SHP77 treated with DMSO at 0.1 percent for 48 hours (cell line): ENCODE measurements at places on chromosomes 6 and 20.

DNA sequence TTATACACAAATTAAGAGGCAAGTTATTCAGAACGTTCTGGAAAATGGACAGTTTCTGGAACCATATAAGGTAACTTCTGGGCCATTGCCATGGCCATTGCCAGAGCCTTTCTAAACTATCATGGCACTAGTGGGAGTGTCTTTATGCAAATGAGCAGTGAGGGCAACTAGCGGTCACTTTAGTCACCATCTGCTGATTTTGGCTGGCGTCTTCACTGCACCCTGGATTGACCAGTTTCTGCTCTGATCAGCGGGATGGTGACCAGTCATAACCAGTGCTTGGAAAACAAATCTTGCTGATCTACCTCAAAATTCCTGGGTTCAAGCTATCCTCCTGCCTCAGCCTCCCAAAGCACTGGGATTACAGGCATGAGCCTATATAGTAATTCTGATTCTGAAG lies 7.3 kb upstream of the SNTA1 start:
- DNase-seq, result no peak

- DNase-seq, result no peak
These were observed 21.2 kb upstream of the PYGB start for GRCh38 chr20:25226433-25227316.

GRCh38 chr6:87289571-87289970 lies 32.8 kb upstream of the SMIM8 start:
- no peak for DNase-seq

- no peak for DNase-seq
These were observed 65.3 kb upstream of the SNX9 start for GRCh38 chr6:157757430-157758403.

DNA sequence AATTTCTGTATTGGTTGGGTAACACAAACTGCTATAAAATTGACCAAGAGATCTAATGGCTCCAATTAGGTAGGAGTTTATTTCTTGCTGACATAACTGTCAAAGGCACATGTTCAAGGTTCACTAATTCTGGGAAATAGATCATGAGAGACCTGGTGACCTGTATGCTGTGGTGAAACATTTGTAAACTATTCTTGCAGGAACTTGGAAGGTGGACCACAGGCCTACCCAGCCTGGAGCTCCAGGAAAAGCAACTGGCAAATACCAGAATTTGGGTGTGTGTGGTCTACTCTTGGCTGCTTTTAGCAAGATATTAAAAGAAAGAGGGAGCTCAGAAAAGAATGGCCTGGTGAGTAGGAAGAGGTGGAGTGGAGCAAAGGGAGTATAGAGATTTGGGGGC lies 184.6 kb downstream of the QKI start:
- no peak for DNase-seq

DNA sequence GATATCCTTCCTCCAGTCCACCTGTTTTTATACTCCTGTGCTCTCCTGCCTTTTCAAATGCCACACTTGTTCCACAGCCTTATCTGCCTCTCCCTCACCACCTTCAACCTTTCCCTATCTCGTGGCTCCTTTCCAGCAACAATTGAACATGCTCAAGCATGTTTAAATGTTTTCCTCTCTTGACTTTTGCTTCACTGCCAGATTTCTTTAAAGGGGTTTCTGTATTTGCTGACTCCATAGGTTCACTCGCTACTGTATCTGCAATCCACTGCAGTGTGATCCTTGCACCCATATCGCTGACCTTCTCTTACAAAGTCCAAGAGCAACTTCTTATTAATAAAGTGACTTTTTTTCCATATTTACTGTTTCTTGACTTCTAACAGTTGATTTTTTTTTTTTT lies 11.2 kb upstream of the GMNN start:
- no peak for DNase-seq

- no peak for DNase-seq
These were observed 44.5 kb downstream of the ATG5 start for GRCh38 chr6:106281088-106281487.

- DNase-seq, result no peak
These were observed 19.0 kb upstream of the SERINC3 start for GRCh38 chr20:44540834-44541233.

GRCh38 chr6:141932685-141933084 lies 200.0 kb upstream of the GJE1 start:
- no peak for DNase-seq

DNA sequence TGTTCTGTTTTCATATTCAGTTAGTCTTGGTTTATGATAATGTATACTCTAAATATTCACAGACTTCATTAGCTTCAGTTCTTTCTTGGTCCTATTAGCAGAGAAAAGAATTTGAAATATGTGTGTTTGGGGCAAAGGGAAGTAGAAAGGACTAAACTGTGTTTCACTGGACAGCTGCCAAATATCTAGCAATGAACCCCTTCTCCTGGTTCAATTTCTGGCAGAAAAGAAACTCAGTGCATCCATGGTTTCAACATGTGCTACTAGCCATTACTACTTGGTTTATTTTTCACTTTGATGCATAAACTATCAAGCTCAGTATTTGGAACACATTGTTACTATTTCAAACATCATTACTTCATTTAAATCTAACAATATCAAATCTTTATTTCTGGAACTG lies 43.6 kb downstream of the FBXL4 start:
- DNase-seq, result no peak

DNA sequence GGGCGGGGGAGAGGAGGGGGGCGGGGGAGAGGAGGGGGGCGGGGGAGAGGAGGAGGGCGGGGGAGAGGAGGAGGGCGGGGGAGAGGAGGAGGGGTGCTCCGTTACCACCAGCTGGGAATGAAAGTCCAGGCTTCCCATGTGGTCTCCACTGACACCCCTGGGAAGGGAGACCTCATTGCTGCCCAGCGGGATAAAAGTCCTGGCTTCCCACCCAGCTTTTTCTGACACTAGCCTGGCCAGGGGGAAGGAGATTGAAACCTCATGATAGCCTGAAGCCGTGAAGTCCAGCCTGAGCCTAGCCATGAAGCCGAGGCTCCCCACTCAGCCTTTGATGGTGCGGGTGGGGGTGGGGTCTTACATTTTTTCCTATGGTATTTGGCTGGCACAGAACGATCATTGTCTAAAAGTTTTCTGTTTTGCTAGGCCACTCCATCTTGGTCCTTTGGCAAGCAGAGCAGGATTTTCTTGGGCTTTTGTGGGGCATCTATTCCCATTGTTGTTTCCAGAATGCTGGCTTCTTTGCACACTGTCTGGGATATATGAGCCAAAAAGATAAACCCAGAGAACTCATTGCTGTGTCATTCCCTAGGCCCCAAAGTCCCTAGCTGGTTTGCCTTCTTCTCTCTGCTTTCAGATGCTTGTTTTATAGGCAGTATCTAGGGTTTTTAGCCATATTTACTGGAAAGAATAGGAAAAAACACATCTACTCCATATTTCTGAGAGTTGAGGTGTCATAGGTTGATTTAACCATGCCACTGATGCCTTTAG lies 67.9 kb upstream of the RNF24 start:
- DNase-seq, result no peak

DNA sequence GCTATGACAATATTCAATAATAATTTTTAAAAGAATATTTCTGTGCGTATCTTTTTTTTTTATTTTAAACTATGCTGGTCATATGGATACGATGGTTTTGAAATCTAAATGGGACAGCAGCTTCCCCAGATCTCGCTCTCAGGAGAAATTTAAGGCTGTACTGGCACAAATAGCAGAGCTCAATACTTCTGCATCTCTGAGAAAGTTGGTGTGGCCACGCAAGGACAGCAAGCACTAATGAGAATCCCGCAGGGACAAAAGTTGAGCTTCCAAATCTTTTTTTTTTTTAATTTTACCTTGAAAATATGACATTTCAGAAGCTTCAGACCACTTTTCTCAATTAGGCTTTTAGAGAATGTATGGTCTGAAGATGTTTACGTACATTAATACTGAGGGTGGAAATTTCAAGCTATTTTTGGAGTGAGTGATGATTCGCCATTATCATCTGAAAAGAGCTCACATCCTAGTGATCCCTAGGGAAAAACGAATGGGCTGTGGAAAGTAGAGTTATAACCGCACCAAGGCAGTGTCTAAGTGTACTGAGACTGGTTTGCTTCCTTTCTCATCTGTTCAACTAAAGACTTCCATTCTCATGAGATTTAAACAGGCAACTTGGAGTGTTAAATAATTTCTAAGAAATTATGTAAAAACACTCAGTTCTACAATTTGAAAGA lies 840.0 kb downstream of the C6orf118 start:
- DNase-seq, result no peak

GRCh38 chr6:109015176-109015575 lies 79.5 kb downstream of the SESN1 start:
- no peak for DNase-seq

GRCh38 chr6:63732336-63732735 lies 96.7 kb downstream of the PHF3 start:
- DNase-seq, result no peak

DNA sequence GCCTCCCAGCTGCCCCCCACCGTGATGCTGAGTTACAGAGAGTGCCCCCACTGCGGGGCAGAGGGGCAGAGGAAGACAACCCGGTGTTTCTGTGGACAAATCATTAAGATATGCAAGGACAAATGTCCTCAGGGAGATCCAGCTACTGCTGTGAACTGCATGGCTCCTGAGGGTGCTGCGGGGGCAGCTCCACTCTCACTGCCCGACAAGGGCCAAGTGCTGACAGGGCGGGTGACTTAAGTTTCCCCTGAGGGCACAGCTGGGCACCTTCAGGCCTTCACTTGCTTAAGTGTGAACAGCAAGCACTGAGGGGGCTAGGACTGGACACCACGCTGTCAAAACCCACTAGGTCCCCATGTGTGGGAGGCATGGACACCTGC lies 26.2 kb upstream of the TCFL5 start:
- no peak for DNase-seq

DNA sequence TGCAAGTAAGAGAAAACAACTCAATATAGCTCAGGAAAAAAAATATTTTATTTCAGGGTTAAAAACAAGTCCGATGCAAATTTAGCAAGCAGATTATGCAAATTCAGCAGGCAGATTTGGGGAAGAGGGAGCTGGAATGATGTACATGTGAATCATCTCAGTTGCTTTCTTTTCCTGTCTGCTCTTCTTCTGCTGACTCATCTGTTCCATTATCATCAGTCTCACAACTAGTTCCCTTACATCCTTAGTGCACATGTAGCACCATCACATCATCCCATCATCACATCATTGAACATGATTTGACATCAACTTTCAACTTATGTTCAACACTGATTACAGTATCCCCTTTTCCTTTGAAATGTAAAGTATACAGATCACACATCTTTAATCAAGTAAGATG lies 11.5 kb upstream of the DEFB113 start:
- DNase-seq, result no peak

DNA sequence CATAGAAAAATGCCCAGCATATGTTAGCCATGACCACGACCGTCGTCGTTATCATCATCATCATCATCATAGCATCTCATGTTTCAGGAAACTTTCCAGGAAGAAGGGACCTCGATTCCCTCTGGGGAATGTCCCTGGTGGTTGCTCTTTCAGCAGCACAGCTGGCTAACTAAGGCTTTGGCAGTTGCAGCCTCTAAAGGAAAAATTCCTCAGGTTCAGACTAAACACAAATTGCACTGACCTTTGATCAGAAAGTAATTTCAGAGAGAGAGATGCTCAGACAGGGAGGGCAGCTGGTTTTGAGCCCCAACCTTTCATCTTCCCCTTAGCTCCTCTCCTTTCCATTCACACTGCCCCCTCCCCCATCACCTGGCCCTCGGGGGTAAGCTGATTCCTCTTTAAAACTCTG lies 5.6 kb upstream of the CFB start:
- DNase-seq, result no peak

DNA sequence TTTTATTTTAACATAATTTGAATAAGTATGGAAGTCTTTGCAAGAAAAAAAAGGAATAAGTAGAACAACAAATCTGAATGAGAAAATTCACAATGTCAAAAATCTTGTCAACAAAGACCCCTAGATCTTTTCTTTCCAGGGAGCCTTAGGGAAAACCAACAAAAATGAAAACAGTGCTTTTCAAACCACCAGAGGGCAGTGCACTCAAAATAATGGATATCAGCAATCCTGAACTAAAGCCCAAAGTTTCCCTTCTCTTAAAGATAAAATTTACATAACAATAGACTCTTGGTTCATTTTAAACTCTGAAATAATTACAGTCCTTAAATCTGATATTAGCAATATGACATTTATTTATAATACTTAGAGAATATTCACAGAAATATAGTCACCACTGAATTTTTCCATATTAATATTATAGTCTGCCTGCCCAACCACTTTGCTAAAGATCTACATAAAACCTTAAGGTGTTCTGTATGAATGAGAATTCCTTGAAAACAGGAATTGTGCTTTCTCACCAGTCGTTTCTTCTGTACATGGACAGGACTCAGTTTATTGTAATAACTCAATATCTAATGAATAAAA lies 105.3 kb upstream of the BMP5 start:
- peak; percentile 25 for DNase-seq

DNA sequence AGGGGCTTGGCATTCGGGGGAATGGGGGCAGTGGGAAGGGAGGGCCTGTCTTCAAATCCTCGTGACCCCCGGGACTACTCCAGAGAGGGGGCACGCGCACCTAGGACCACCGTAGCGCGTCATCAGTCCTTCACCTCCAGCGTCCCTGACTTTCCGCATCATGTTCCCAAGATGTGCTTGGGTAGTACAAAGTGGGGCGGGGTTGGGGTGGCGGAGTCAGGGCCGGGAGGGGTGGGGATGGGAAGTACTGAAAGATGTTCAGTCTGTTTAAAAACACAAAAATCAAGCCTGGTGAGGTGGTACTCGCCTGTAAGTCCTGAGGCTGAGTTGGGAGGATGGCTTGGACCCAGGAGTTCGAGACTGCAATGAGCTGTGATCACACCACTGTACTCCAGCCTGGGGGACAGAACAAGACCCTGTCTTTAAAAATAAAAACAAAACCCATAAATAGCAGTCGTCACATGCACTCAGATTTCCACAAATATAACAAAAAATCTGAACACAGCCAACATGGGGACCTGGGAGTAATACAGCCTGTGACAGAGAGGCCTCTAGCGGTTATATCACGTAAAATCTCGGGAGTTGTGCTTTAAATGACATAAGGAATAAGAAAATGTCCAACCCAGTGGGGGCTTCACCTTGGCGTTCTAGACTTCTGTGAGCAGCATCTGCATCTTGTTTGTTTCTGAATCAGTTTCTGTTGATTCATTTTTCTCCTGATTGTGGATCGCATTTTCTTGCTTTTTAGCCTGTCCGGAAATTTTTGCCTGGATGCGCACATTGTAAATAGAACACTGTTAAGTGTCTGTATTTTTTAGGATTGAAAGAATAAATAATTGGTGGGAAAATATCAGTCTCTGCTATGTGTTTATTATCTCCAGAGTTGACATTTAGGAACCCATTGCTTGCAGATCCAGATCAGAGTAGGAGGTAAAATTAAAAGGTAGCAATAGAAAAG lies 698 bp upstream of the LRP11 start:
- peak; percentile 49 for DNase-seq

DNA sequence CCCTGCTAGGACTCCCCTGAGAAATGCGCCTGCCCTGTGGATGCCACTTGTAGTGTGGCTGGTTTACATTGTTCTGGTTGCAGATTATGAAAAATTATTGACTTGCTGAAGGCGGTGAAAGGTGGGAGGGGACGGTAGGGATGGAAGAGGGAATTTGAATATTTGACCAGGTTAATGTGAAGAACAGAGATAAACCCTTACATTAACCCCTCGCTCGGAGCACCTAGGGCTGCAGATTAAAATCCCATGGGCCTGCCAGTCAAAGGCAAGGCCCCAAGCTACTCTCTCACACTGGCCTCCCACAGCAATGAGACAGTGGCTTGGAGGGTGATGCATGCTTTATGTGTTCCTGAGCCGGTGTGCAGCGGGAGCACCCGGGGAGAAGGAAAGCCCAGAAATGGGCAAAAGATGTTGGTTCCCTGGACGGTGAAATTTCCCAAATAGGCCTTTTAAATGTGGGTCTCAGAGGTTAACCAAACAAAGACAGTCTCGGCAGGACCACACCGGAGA lies 2.5 kb downstream of the FOXF2 start:
- DNase-seq, result no peak

- DNase-seq, result no peak
These were observed 11.5 kb upstream of the BLOC1S5 start for GRCh38 chr6:8075704-8076103.
